Stimulated activated CD8-positive, alpha-beta memory T cell treated with anti-CD3 and anti-CD28 coated beads, Interleukin-4, amount 100 ng/mL, for 48 hours (primary cell): ENCODE measurements at places on chromosomes 4 and X.

- DNase-seq, result no peak
Measured at GRCh38 chr4:75385106-75385505, 129.1 kb downstream of the RCHY1 start.

- DNase-seq, result no peak
Measured at GRCh38 chr4:187908079-187908561, 87.5 kb upstream of the ZFP42 start.

GRCh38 chr4:86551387-86551786 is 42.7 kb upstream of the PTPN13 start:
- no peak for DNase-seq

- DNase-seq, result no peak
Measured at GRCh38 chr4:1403177-1403583, 3.1 kb downstream of the NKX1-1 start.

DNA sequence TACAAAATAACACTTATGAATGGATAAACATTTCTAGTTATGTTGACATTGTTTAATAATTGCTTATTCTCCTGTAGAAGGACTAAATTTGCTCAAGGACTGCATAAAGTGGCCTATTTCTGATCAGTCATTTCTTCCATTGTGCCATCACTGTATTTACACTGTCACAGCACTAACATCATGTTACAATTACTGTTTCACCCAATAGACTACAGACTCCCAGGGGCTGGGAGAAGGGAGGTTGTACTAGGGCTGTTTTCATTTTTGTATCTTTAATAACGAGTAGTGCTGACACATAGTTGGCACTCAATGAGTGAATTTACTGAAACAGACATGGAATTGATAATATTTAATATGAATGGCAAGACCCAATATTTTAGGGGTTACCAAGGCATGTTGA is 139.5 kb downstream of the SLC10A7 start:
- no peak for DNase-seq

GRCh38 chr4:62899646-62900364 is 1509.4 kb downstream of the TECRL start:
- DNase-seq, result no peak

GRCh38 chr4:8493484-8493883 is 52.9 kb downstream of the TRMT44 start:
- DNase-seq, result no peak

- no peak for DNase-seq
Measured at GRCh38 chrX:118047446-118048186, 69.0 kb downstream of the KLHL13 start.
